ENCODE measurements at places on chromosomes 6 and 20.

- DNase-seq, result no peak
Observed at GRCh38 chr6:42142118-42142835, at the start of gene C6orf132. C6orf132 (minus strand) TSS chr6:42142620; CDS start chr6:42142444, 176 bp downstream.

DNA sequence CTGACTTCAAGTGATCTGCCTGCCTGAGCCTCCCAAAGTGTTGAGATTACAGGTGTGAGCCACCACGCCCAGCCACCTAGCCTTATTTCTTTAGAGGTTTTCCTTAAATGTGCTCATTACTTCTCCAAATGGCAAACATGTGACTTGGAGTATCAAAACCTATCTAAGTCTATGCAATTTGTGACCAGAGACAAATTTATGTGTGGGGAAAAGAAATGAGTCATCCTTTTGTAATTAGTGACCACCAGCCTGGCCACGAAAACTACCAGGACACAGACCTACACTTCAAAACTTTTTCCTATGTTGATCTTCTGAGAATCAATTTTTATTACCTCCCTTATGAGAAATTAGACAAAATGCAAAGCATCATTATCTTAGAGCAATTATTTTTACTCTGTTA, 64.6 kb upstream of the OGFRL1 start:
- no peak for DNase-seq

GRCh38 chr6:107767637-107768036, 56.5 kb downstream of the SCML4 start:
- no peak for DNase-seq

DNA sequence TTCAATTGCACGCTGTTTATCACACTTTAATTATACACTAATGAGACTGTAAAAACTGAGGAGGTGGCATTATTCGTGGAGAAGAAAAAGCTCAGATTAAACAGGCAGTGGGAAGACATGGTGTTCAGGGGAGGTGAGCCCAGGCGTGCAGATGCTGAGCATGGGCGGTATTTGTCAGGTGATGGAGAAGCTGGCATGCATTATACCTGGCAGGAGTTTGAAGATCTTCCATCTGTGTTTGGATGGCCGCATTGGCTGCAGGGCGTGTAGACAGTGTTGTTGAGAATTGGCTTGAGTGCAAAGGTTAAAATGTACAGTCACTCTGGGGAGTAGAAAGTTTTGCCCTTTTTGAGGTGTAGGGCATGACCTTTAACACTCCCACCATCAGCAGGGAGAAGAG, 213.8 kb downstream of the ERMARD start:
- DNase-seq, result no peak

GRCh38 chr6:20169786-20170185, 42.5 kb downstream of the MBOAT1 start:
- DNase-seq, result no peak

GRCh38 chr20:52083627-52084232, 107.8 kb downstream of the ZFP64 start:
- DNase-seq, result no peak

GRCh38 chr20:43016257-43016656, 173.4 kb downstream of the PTPRT start:
- DNase-seq, result no peak

DNA sequence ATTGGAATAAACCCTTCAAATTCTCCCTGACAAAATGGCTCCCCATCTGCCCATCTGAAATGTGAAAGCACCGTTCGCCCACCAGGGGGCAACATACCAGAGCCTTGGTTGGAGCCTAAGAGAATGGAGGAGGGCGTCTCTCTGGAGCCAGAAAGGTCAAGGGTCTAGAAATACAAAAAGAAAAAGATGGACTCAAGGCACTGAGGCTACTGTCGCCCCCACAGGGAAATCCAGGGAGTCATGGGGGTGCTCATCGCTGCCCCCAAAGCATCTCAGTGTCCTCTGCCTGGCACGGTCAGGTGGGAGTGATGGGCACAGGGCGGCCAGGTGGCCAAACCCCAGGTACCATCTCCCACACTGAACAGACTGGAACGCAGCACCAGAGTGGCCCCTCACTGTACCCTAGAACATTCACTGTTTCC, 136.3 kb downstream of the ZMYND8 start:
- no peak for DNase-seq

DNA sequence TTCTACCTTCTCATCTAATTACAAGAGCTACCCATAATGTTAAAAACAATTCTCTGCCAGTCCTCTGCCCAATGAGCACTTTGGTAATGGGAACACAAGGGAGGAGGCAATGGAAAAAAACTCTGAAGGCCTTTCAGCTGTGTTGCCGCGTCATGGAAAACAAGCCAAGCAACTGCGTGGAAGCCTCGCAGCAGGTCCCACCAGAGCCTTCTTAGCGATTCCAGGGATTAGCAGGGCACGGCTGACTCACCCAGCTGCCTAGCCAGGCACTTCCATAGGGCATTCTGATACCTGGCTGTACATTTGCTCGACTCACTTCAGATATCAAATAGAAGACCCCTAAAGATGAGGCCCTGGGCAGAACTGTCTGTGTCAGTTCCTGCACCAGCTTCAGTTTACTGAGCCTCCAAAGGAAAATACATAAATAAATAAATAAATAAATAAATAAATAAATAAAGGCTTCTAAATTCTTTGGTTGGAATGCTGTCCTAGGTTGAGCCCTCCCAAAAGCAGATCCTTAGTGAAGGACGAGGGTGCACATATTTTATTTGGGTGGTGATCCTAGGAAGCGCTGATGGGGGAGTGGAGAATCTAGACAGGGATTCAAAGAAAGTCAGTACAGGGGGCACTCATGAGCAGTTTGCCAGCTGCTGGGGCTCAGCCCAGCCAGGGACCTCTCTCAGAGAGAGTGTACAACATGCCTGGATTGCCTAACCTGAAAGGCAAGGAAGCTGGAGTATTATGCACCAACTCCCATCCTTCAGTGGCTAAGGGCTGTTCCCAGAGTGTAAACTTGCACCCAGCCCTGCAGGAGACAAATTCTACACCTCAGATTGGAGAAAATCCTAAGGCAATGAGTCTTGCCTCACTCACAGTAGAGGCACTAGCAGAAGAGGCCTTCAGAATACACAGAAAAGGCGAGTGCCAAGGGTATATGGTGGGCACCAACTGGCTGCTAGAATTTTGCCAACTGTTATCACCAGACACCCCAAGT, 18.2 kb downstream of the SNAP25 start:
- DNase-seq, result no peak

GRCh38 chr20:50276119-50277063, 85.8 kb downstream of the CEBPB start:
- DNase-seq, result no peak

- no peak for DNase-seq
Observed at GRCh38 chr6:21333715-21334114, 259.8 kb upstream of the SOX4 start.

GRCh38 chr20:51163996-51164600, 141.2 kb upstream of the KCNG1 start:
- DNase-seq, result no peak

- no peak for DNase-seq
Observed at GRCh38 chr6:44976677-44977641, 351.2 kb upstream of the RUNX2 start.

DNA sequence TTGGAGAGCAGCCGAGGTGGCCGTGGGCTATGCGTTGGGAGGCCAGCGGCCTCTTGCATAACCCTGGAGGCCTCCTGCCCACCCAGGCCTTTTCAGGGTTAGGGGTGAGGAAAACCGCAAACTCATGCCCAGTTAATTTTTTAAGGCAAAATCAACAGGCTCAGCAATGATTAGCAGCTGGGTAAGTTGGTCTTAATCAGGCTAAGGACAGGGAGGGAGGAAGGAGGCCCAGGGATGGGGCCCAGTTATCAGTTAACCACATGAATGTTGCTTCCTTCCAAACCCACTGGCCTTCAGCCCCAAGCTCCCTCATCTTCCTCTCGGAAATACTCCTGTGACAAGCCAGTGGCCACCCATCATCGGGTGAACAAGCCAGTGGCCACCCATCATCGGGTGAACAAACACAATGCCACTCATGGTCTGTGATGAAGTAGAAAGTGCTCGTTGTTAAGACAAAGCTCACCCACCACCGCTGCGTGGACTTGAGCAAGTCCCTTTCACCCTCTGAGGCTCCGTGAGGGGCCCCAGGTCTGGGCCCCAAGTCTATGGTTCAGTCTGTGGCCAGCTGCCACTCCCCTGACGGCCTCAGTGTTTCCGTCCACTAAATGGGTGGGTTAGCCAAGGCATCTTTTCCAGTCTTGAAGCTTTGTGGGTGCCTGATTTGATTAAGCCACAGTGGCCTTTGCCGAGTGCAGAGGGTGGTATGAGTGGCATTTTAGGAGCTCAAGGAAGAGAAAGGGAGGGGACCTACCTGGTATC, 39.4 kb downstream of the HNF4A start:
- DNase-seq, result no peak

GRCh38 chr6:20599302-20600051, 65.2 kb downstream of the CDKAL1 start:
- no peak for DNase-seq

DNA sequence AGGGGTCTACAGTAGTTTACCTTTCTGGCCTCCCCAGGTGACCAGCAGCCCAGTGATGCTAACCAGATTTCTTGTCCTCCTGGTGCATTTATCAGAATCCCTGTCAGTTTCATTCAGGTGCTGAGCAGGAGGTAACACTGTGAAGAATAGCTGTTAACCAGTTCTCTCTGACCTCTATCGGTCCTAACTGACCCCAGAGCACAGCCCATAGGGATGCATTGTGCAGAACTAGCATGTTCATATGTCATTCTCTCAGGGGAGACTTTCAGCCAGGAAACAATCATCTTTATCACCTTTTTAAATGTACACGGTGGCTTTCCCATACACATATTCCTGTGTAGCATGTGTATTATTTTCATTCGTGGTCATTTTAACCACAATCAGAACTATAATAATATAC, 49.9 kb downstream of the CNR1 start:
- no peak for DNase-seq

DNA sequence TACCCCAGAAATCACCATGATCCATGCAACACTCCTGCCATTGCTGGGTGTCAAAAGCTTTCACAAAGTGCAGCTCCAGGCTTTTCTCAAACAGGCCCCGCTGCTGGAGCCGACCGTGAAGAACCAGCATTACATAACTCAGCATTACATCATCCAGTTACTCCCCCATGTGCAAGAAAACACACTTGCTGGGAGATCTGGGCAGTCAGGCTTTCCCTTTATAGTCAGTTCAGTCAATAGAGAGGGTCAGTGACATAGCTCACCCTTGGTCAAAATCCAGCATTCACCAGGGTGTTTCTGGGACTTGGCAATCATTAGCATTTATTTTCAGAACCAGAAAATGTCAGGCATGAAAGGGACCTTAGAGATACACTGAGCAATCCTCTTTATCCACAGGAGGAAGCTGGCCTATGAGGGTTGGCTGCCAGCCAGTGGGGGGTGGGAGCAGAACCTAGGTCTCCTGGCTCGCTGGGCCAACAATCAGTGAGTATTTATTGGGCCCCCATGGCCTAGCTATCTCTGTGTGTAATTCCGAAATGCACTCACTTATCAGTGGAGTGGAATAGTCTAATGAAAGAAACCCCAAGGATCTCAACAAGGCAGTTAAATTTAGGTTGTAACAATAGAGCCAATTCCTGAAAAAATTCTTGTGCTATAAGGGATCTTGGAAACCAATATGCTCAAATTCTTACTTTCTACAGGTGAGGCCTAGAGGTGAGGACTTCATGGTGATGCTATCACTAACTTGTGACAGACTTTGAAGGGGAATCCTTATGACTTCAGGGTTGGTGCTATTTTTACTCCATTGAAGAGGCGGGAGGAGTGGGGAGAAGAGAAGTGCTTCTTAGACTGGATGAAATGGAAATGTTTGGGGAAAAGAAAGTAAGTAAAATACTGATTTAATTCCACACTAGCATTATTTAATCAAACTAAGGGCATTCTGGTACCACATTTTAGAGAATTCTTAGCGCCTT, 54.6 kb downstream of the LYRM4 start:
- no peak for DNase-seq

DNA sequence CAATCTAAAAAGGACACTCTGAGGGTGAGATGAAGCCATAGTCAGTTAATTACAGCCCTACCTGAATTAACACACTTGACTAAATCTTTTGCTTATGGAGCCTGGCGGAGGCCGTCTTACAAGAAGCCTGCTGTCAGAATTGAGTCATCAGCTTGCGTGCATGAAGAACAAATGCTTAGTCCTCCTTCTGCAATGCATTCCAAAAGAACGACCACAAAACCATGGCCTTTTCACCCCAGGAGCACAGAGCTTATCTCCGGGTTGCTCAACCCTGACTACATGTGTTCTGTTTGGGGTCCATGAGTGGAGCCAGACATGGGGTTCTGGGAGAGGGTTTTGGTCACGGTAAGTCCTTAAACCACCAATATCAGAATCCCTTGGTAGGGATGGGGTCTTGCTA, 318.1 kb downstream of the CLIC5 start:
- no peak for DNase-seq

DNA sequence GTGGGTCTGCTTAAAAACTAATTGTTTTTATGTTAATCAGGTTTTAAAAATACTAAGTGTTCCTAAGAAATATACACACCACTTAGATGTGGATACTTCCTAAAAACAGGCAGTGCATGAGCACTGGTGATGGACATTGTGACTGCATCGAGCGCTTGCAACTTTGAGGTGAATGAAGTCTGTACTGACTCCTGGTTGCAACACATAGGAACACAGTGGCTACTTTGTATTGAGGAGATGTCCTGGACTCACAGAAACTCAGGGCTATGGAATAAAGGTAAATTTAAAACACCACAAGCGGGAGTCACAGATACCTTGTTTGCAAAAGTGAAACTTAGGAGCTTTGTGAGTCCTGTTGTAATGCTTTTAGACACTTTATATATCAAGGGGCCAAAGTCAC, 55.6 kb upstream of the POLR1H start:
- no peak for DNase-seq

DNA sequence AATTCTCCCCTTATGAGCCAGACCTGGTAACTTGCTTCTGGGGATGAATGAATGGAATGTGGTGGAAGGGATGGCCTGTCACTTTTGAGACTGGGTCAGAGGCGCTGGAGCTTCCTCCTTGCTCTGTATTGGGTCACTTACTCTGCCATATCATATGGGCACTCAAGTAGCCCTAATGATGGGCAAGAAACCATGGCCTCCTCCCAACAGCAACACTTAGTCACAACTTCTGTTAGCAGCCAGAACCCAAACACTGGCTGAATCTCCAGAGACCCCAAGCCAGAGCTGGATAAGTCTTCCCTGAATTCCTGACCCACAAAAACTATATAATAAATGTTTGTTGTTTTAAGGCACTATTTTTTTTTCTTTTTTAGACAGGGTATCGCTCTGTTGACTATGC, 5.5 kb downstream of the E2F1 start:
- DNase-seq, result no peak

DNA sequence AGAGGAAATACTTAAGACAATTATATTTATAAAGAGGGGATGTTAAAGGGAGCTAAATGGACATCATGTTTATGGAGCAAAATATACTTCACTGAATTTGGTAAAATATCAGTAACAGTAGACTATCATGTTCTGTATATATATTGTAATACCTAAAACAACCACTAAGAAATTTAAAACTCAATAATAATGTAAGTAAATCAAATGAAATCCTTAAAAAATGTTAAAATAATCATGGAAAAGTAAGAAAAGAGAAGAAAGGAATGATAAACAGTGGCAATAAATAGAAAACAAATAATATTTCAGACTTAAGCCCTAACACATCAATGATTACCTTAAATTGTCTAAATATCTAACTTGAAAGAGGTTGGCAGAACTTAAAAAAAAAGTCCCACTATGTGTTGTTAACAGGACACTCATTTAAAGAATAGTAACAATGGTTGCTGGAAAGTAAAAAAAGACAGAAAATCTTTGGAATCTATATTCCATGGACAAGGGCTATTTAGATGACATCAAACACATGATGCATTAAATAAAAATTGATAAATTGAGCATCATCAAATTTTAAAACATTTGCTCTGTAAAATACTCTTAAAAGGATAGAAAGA, 842.2 kb upstream of the MAP3K7 start:
- no peak for DNase-seq

Measured in SW 1271 (cell line).